GM19239 (cell line): ENCODE measurements at places on chromosomes 5 and 9.

GRCh38 chr5:158409507-158409906 is 550.6 kb upstream of the CLINT1 start:
- DNase-seq = no peak

DNA sequence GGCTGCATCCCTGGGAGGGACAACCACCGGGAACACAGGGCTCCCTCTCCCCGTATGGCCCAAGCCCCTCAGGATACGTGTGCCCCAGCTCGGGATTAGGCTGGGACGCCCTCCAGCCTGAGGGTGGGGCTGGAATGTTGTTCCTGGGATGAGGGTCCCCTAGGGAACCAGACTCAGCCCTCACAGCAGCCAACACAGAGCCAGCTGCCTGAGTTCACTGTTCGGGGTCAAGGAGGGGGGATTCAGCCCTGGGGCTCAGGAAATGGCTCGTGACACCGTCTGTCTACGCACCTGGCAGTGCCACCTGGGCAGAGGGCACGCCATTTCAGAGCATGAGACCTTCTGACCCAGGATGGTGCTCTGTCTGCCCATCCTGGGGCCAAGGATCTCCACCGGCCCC is 8.9 kb downstream of the RNF44 start:
- DNase-seq = no peak

DNA sequence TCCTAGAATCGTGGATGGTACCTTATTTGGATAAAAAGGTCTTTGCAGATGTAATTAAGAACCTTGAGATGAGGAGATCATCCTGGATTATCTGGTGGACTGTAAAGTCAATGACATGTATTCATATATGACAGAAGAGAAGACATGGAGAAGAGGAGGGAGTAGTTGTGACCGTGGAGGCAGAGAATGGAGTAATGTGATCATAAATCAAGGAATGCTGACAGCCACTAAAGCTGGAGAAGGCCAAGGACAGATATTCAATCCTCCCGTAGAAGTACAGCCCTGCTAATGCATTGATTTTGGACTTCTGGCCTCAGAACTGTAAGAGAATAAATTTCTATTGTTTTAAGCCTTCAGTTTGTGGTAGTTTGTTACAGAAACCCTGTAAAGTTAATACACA is 18.7 kb upstream of the TMEM161B start:
- no peak for DNase-seq

- no peak for DNase-seq
These were observed 217.5 kb downstream of the DCP2 start for GRCh38 chr5:113194125-113194524.

DNA sequence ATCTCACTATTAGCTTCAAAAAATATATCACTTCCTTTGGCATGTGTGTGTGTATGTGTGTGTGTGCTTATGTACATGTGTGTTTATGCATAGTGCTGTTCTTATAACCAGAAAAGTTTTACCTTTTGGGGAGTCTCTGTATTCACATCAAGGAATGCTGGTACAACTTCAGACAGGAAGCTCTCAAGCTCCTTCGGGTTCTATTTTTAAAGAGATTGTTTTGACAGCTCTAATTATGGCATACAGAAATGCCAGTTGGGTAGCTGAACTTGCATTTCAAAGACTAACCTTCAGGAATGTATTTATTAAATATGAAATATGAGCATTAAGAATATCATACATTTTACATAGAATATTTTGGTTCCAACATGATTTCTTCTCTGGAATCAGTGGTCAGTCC is 163.1 kb downstream of the DTWD2 start:
- DNase-seq = no peak

- DNase-seq = peak; percentile 31
These were observed 2.0 kb upstream of the ADAMTS6 start for GRCh38 chr5:65483546-65484346.

- no peak for DNase-seq
These were observed 89.6 kb downstream of the SFXN1 start for GRCh38 chr5:175567954-175568353.

DNA sequence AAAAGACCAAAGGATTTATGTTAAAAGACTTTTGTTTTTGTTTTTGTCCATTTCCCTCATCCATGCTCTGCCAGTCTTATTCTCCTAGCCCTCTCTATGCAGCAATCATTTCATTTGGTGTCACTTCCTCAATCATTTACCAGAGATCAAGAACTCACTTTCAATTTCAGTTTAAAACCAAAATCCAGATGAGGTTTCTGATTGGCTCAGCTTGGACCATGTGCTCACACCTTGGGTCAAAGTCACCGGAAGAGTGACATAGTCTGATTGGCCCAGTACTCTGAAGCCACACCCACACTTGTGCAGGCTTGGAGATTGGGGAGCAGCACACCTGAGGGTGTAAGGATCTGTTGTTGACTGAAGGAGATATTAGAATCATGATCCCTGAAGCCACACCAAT is 79.6 kb downstream of the TLR4 start:
- peak; percentile 58 for DNase-seq

- DNase-seq = no peak
These were observed 149.0 kb downstream of the AUH start for GRCh38 chr9:91212596-91213243.

DNA sequence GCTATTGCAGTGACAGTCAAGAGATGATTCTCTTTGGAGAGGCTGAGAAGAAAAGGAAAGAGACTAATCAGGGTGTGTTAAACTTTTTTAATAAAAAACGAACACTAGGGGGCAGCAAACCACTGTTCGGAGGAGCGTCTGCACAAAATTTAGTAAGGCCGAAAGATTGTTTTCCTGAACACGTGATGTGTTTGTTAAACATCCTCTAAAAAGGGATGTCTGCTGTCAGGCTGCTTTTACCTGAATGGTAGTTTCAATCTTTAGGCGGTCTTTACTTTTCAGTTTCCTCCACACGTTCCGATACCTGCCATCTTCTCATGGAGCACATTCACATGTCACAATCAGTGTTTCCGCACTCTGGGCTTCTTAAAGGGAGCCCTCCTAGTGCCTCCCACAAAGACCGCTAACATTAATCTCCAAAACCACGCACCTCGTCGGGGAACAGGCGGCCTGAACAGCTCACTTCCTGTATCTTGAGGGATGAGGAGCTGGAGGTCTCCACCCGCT is 125.2 kb downstream of the GPBP1 start:
- DNase-seq = peak; percentile 13

GRCh38 chr5:36691696-36692371 is 85.4 kb downstream of the SLC1A3 start:
- DNase-seq = no peak

DNA sequence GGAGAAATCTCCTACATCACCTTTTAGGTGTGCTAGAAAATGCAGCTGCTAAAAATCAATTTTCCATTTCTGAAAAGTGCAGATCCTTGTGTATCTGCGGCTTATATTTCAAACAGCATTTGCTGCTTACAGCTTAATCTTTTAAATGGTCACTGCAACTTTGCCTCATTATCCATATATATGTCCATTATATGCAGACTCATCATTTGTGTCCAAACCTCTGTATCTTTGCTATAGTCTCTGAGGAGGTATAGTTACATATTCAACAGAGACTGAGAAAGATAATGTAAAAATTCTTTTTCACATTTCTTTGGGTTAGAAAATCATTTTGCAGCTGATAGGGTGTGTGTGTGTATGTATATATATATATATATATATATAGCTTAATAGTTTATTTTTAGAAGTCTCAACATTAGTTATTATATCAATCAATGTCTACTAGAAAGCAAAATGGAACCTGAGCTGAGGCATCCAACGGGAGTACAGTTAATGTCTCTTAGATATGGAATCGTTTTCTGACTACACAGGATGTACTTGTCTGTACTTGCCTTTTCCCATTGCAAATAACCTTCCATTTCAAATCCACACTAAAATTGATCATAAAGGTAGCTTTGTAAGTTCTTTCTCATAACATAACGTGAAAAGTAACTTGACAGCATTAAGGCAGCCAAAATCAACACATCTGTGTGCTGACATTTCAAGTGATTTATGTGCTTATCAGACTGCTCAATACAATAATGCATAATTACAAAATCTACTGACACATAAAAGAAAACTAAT is 267.0 kb upstream of the HAPLN1 start:
- no peak for DNase-seq

DNA sequence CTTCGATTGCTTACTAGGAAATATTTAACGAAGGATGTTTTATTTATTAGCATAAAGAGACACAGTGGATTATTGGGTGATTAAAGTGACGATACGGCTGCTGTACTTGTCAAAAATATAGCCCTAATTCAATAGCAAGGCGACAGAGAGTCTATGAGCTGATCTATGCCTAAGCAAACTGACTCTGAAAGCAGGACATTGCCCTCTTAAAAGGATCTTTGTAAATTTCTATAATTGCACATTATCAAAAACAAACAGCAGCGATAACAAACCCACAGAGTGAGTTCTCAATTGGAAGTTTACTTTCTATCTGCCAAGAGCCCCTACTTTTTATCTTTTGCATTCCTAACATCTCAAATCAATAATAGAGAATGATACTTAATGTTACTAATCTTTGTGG is 31.4 kb downstream of the TLX3 start:
- no peak for DNase-seq

GRCh38 chr5:169876386-169876785 is 103.9 kb downstream of the INSYN2B start:
- no peak for DNase-seq

GRCh38 chr9:4182831-4183230 is 117.0 kb downstream of the GLIS3 start:
- DNase-seq = no peak

GRCh38 chr5:13248253-13248652 is 696.2 kb downstream of the DNAH5 start:
- DNase-seq = no peak

- no peak for DNase-seq
These were observed 51.6 kb upstream of the TAS2R1 start for GRCh38 chr5:9681706-9682105.

DNA sequence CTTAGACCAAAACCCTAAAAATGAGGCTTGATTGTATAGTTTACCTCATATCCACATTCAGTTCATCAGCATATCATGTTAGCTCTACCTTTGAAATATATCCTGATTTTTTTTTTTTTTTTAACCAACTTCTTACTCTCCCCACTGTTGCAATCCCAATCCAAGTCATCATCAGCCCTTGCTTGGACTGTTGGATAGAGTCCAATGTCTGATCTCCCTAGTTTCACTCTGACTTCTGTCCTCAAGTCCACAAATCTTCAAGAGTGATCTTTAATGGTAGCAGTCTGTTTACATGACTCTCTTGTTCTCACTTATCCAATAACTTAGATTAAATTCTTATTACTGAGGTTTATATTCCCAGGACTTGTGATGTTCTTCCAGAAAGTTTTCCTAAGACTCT is 30.8 kb downstream of the NAA35 start:
- no peak for DNase-seq

DNA sequence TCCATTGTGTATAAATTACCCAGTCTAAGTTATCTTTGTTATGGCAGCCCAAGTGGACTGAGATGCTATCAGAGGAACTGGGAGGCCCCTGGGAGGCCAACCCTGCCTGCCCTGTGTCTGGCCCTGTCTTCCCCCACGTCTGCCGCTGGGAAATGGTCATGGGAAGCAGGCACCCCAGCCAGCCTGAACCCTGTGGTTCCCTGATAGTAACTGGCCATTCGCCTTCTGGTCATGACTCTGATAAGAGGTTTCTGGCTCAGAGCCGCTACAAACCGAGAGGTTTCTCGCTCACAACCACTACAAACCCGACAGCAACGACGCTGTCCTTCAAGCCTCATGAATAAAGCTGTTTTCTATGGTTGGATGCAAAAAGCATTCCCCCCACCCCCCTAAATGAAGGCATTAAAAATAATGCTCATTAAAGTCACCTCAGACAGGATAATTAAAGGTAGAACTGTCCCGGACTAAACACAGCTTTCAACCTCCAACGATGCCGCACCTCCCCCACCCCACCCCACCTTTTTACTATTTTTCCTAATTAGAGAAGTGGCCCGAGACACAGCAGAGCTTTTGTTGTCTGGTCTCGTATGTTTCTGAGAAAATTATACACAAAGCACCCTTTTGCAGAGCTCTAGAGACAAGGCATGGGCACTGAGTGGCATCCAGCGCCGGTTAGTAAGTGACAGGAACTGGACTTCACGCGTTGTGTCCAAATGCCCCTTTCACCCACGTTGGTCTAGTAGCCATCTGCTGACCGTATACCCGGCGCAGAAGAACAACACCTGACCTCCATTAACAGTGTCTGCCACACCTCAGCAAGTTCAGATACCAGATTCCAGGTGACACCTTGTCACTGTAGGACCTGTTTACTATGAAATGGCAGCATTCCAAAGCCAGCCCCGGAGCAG is 140.8 kb downstream of the COL23A1 start:
- DNase-seq = no peak
